ENCODE measurements at places on chromosomes 7 and 10.
A peak's percentile ranks its signal among the peaks of the same experiment; 100 is the strongest.

DNA sequence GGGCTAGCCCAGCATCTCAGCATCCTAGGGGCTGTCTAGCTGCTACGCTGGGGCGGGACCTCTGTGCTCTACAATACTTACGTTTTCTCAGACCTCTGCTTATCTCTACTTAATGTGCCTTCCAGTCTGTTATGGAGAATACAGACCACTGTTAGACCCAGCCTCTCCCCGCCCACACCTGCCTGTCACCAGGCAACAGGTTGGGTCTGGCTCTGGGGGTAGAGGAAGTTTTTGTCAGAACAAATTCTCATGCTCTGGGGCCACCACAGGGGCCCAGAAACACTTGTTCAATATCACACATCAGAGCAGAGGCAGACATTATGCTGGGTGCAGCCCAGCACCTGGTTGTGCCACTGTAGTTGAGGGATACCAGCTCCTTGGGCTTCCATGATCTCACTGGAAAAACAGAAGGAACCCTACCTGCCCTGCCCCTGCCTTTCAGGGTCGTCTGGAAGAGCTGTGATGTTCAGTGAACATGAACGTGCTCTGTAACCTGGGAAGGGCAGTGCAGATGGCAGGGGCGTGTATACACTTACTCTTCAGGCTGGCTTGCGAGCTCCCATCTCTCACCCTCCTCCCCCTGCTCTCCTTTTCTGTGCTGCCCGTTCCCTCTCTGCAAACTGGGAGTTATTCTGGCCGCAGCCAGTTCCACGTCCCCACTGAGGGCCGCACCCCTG is 135.2 kb upstream of the PODXL start:
- DNase-seq: no peak

- no peak for DNase-seq
These were observed 227.0 kb downstream of the ANK3 start for GRCh38 chr10:60162631-60163030.

GRCh38 chr7:12458520-12459131 is 55.0 kb upstream of the VWDE start:
- no peak for DNase-seq

- no peak for DNase-seq
These were observed 1069.1 kb upstream of the AUTS2 start for GRCh38 chr7:68529221-68529620.

DNA sequence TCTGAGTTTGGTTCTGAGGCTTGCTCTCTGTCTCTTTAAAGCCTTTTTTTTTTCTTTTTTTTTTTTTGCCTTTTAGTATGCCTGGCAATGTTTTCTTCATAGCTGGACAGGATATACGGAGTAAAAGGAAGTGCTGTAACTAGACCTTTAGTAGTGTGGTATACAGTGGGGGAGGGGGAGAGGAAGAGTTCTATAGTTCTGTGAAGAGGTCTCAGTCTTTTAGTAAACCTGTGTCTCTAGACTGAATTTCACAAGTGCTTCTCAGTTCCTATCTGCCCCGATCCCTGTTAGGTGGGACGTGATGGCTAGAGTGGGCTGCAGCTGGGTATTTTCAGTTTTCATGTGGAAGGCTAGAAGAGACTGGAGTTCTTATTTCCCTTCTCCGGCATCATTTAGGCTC is 3.1 kb upstream of the ABCC2 start:
- DNase-seq: no peak

DNA sequence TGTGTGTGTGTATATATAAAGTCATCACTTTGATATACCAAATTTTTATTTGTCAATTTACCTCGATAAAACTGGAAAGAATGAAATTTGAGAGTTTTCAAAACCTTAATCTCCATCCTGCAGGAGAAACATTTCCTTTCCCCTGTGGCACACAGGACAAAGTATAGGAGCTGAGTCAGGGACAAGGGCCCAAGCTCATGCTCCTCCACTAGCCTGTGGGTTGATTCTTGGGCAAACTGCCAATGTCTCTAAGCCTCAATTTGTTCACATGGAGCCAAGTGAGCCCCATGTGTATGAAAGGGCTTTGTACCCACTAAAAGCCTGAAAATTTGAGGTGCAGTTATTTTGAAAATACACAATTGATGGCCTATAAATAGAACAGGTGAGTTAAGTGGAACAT is 60.3 kb upstream of the IL6 start:
- no peak for DNase-seq

DNA sequence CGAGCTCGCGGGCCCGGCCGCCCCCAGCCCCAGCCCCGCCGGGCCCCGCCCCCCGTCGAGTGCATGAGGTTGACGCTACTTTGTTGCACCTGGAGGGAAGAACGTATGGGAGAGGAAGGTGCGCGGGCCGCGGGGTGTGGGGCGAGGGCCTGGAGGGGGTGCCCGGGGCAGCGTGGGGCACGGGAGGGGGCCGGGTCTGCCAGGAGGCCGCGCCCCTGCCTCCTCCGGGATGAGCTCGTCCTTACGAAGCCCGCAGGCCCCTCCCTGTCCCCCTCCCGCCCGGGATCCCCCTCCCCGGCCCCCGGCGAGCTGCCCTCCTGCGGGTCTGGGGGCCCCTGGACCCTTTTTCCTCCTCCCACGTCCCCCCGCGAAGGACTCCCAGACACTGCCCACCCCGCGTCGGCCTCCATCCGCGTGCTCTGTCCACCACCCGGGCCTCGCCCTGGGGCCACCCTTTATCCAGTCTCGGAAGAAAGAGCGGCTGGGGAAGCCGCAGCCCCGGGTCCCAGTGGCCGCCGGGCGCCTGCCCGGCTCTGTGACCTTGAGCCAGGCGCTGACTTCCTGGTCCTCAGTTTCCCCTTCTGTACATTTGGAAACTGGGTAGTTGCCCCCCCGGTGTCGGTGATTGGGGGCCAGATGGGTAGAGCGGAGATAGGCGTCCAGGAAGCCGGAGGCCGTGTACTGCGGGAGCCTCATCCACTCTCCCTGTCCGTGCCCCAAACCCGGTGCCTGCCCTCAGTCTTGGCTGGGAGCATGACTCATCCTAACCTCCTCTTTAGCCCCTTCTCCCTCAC is 521 bp downstream of the LIMK1 start:
- DNase-seq: no peak

- DNase-seq: no peak
These were observed 33.8 kb downstream of the AMZ1 start for GRCh38 chr7:2721842-2722241.

GRCh38 chr10:123607386-123607785 is 58.8 kb upstream of the GPR26 start:
- no peak for DNase-seq

GRCh38 chr7:93622036-93623033 is 47.8 kb upstream of the CALCR start:
- no peak for DNase-seq

DNA sequence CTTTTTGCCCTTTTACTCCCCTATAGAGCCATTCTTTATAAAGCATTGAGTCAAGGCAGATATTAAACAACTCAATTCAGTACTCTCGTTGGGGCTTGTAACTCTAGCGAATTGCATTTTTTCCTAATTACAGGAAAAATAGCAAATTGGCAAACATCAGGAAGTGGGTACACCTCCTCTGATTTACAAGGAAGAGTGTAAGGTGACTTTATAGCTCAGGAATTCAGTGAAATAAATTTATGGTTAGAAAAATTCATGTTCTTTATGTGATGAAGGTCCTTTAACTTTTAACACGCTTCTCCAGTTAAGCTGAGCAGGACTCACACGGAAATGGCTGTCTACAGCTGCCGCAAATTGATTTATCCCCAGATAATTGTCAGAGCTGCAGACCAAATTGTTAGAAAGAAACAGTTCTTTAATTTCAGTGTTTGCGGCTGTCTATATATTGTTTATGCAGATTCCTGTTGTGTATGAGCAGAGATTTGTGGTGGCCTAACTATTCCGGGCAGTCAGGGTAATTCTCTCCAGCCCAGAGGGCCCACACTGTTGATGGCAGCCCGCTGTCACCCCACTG is 151.1 kb upstream of the MKI67 start:
- DNase-seq: no peak

DNA sequence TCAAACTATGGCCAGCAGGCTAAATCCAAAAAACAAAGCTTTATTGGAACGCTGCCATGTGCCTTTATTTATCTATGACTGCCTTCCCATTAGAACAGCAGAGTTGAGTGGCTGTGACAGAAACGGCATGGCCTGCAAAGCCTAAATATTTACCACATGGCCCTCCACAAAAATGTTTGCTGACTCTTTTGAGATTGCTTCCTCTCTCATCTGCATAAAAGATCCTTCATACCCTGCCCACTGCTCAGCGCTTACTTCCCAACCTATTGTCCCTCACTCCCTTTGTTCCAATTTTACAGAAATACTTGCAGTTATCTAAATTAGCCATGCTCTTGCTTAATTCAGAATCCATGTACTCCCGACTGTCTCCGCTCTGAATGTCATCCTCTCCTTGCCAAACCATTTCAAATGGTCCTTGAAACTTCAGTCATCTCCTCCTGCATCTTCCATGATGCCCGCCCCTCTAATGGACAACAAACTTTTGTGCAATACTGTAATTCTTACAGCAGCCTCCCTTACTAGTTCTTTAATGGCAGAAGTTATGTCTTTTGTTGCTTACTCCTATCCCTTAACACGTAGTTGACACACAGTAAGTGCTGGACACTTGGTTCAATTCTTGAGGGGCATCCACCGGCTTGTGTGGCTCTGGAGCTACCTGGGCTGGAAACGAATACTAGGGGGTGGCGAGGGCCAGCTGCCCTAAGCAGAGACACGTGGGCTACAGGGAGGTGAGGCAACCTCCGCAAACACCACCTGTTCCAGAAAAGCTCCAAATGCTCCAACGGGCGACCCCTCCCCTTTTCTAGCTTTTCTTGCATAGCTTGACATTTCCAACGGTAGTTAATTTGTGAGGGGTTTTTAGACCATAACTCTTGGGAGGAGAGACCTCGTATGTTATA is 832 bp downstream of the XRCC2 start:
- no peak for DNase-seq

- no peak for DNase-seq
These were observed 26.7 kb upstream of the CUX1 start for GRCh38 chr7:101790566-101791293.

DNA sequence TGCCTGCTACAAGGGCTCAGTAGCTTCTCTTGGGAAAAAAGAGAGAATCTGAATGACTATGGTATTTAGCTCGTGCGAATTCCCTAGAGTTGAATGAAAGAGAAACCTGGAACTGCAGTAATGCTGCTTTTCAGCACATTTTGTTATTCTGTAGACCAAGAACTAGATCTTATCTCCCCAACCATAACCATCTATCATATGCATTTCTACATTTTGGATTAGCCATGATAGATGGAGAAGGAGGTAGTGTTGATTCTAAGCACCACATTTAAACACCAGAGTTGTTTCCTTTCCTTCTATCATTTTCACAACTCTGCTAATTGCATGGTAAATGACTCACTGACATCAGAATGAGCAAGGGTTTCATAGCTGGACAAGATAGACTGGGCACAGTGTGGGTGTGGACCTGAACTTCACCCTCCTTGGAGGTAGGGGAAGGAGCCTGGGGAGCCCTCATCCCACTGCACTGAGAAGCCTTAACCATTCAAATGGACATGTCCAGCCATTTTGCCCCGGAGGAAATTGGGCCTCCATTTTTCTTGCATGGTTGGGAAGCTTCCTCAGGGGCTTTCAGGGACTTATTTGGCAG is 55.3 kb upstream of the BMPER start:
- no peak for DNase-seq

DNA sequence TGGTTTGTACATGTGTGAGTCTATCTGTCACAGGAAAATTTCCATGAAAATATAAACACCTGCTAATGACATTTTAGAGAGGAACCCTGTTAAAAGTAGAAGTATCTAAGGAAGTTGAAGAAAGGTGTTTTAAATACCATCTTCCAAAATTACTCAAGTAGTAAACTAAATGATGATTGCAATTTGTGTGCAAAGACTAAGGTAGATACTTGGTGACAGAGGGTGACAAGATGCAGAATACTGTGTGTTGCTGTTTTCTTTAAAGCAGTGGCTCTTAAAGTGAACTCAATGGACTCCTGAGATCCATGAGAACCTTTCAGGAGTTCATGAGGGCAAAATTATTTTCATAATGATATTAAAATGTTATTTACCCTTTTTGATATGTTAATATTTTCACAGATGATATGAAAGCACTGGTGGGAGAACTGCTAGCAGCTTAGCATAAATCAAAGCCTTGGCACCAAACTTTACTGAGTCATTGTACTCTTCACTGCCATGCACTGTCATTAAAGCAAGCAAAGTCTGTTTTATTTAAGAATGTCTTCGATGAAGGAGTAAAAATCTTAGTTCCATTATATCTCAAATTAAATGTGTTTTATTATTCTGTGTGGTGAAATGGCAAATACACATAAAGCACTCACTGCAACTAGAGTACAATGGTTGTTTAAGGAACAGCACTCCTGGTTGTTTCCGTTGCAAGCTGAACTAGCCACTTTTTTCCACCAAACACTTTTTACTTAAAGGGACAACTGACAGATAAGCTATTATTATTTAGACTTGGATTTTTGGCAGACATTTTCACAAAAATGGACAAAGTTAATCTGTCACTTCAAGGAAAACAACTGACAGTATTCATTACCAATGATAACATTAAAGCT is 133.7 kb downstream of the LRRN3 start:
- no peak for DNase-seq

GRCh38 chr7:148587076-148587475 is 3.5 kb upstream of the C7orf33 start:
- DNase-seq: no peak

GRCh38 chr7:101743241-101743994 is 74.0 kb upstream of the CUX1 start:
- peak; percentile 58 for DNase-seq

GRCh38 chr7:157432541-157432956 is 95.7 kb downstream of the DNAJB6 start:
- no peak for DNase-seq

GRCh38 chr10:33240931-33241330 is 93.5 kb downstream of the NRP1 start:
- no peak for DNase-seq

DNA sequence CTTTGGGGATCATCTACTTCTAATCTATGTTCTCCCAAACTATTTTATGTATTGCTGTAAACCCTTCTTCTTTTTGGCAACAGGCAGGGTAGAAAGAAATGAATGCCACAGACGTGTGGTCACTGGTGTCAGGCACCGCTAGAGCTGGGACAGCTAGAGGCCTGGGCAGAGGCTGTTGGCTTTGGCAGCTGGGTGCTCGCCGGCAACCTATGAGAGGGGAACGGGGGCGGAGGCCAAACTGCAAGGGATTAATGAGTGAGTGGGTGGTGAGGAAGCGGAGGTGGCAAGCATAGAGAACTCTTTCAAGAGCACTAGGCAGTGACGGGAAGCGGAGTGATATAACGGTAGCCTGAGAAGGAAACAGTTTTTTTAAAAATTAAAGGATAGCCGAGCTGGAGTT is 78.5 kb downstream of the CREB5 start:
- DNase-seq: no peak

GRCh38 chr10:123284022-123284421 is 129.8 kb downstream of the BUB3 start:
- no peak for DNase-seq

- no peak for DNase-seq
These were observed 26.7 kb downstream of the ZNF277 start for GRCh38 chr7:112233048-112233697.

GRCh38 chr10:132452651-132453469 is 55.9 kb downstream of the PWWP2B start:
- DNase-seq: peak; percentile 100

DNA sequence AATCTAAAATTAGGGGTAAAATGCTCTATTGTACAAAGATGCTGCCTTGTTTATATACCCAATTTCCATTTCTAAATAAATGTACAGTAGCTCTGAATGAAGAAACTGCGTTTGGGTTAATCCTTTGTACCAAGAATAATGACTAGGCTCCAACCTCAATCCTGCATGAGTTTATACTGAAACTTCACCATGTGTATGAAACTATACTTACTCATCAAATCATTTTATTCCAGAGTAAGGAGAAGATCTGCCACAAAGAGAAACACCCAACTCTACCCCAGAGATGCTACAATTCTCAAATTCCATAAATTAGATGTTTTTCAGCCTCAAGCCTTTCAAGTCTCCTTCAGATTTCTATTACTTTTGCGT is 53.8 kb upstream of the AKR1E2 start:
- no peak for DNase-seq
